ENCODE measurements at places on chromosomes 7 and 10.

DNA sequence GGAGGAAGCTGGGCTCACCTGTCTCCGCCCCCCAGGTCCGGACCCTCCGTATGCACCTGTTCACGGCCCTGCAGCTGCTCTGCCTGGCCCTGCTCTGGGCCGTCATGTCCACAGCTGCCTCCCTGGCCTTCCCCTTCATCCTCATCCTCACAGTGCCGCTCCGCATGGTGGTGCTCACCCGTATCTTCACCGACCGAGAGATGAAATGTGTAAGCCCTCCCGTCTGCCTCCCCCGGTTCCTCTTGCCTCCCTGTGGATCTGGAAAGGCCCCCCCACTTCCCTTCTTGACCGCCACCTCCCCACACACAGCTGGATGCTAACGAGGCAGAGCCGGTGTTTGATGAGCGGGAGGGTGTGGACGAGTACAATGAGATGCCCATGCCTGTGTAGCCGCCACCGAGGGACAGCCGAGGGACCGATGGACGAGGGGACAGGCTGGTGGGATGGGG lies 4.6 kb downstream of the FASTK start:
- DNase-seq = no peak

DNA sequence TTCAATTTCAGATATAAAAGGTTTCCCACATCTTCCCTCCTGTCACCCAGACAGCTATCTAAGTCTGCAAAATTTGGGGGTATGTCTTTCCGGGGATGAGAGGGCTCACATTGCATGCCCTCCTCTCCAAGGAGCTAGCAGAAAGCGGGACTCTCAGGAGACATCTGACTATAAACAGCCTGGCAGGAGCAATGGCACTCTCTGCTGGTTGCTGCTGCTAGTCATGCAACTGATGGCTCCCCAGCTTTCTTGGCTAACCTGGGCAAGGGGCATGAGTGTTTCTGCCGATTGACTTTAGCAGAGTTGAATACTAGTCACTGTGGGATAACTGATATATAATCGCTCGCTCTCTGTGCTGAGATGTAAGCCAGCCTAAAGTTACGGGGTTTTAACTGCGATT lies 12.0 kb downstream of the TBX20 start:
- DNase-seq = no peak

DNA sequence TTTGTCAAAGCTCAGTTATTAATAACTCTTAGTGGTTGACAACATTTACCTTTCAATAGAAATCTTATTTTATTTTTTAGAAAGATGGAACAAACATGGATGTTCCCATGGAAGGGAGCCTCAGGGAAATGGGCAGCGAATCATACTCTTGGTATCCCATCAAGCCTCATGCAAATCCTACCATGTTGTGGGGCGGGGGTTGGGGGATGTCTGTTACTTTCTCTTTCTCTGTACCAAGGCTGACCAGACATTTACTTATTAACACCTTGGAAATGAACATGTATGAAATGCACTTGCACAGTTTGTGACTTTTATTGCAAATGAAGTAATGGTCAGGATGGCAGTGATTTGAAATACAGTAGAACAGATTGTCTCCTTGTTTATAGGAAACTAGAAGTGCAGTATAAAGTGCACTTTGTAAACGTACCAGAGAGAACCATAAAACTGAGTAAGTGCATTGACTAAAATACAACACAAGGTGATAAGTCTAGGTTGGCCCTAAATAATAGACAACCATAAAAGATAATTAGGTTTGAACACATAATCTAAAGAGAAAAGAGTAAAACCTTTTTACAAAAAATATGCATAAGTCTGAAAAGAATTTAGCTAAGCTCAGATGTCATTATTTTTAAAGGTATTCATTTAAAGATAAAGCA lies 32.4 kb downstream of the SEMA3D start:
- DNase-seq = no peak

- DNase-seq = no peak
Observed at GRCh38 chr10:98880971-98881370, 354.7 kb downstream of the HPSE2 start.

Data from suppressor macrophage (primary cell).